Stimulated activated CD8-positive, alpha-beta memory T cell treated with anti-CD3 and anti-CD28 coated beads, Interleukin-4, amount 100 ng/mL, for 1 hour (primary cell): ENCODE measurements at places on chromosomes 13 and 19.

- DNase-seq = no peak
Measured at GRCh38 chr13:37997641-37998040, 128.1 kb upstream of the TRPC4 start.

DNA sequence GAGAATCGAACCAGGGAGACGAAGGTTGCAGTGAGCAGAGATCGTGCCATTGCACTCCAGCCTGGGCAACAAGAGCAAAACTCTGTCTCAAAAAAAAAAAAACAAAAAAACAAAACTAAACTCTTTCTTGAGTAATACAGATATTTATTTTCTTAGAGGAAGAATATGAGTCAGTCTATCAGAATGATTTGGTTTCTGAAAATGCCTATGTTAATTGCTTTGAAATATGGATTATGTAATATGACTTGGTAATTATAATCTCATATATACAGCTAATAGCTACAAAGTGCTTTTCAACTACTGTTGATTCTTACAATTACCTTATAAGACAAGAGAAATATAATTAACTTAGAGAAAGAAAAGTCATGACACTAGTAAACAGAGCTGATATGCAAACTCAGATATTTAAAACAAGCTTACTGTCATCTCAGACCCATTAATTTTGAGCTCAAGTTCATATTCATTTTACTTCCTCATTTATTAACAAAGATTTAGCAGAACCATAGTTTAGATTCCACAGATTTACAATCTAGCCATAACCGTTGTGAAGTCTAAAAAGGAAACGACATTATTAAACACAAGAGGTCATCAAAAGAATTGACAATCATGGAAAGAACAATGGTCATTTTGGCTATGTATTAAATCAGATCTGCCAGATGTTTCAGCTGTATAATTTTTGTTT lies 88.0 kb downstream of the TBC1D4 start:
- DNase-seq = no peak

- DNase-seq = peak; percentile 79
Measured at GRCh38 chr19:45038931-45039893, at the start of gene CLASRP. TSS of gene CLASRP (plus strand) at chr19:45039045. CDS start at chr19:45040213, 1,168 bp downstream.

DNA sequence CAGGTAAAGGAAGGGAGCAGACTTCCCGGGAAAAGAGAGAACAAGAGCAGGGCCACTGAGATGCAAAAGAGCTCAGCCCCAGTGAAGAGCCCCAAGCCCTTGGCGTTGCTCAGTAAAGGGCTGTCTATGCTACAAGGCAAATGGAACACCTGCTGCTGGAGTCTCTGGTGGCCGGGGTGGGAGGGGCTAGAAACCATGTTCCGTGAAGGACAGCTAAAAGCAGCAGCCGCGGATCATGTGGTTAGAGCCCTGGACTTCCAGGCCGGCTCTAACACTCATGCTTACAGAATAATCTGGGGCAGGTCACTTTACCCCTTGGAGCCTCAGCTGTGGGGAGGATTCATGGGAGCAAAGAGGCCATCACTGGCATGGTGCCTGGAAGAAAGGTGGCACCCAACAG lies 17.8 kb downstream of the POU2F2 start:
- DNase-seq = no peak

GRCh38 chr19:31154021-31154420 lies 195.2 kb downstream of the TSHZ3 start:
- no peak for DNase-seq

DNA sequence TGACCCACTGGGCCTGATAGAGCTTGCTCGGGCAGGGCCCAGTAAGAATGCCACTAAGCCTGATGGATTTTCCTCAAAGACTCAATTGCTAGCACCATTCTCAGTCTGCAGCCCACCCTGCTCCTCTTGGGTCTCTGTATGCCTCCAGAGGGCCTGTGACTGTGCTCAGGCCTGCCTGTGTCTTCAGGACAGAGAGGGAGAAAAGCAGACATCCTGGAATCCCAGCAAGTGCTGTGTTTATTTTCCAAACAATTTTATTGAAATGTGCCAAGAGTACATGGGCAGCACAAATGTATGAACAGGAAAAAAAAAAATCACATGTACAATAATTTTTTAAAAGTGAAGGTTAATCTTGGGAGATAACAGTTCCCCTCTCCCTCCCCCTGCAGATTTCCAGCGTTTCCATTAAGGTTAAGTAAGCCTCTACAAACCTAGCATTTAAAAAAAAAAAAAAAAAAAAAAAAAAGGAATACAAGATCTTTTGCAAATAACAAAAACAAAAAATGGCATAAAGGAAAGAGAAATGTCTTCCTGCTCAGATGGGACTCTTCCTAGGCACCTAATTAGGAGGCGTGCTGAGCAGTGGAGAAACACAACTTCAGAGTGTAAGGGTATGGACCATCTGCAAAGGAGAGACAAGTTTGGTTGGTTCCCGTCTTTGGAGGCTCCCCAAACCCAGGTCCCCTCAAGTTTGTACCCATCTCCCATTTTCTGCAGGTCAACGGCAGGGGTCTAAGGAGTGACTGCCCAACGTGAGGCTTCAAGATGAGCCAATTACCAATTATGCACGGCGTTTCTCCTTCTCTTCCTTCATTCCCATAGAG lies 4.8 kb upstream of the ECH1 start:
- DNase-seq = no peak

- peak; percentile 21 for DNase-seq
Measured at GRCh38 chr13:97226788-97227627, 4.9 kb downstream of the MBNL2 start.

GRCh38 chr13:74479124-74479523 lies 344.9 kb upstream of the KLF12 start:
- DNase-seq = no peak

DNA sequence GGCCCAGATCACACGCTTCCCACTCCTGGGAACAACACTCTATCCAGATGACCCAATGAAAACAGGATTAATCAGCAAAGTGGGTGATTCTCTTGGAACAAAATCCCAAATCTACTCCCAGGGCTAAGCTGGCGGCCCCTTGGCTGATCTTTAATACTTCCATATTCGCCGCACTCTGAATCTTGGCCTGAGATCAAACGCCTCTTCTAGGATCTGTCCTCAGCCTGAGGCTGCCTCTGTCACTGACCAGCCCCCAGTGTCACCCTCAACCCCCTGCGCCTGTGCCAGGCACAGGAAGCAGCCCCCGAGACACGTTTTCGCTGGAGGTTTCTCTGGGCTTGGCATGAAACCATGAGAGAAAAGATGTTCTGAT lies 2.4 kb upstream of the CTXN1 start:
- DNase-seq = no peak

- no peak for DNase-seq
Measured at GRCh38 chr19:42512743-42513304, 15.5 kb downstream of the CEACAM1 start.

GRCh38 chr13:79402074-79402635 lies 3.9 kb downstream of the RBM26 start:
- DNase-seq = no peak

- DNase-seq = no peak
Measured at GRCh38 chr13:26760832-26761582, 421 bp upstream of the GPR12 start.

GRCh38 chr19:45496349-45496953 lies 396 bp downstream of the RTN2 start:
- DNase-seq = no peak

- DNase-seq = no peak
Measured at GRCh38 chr13:50882816-50883435, 26.7 kb upstream of the RNASEH2B start.

DNA sequence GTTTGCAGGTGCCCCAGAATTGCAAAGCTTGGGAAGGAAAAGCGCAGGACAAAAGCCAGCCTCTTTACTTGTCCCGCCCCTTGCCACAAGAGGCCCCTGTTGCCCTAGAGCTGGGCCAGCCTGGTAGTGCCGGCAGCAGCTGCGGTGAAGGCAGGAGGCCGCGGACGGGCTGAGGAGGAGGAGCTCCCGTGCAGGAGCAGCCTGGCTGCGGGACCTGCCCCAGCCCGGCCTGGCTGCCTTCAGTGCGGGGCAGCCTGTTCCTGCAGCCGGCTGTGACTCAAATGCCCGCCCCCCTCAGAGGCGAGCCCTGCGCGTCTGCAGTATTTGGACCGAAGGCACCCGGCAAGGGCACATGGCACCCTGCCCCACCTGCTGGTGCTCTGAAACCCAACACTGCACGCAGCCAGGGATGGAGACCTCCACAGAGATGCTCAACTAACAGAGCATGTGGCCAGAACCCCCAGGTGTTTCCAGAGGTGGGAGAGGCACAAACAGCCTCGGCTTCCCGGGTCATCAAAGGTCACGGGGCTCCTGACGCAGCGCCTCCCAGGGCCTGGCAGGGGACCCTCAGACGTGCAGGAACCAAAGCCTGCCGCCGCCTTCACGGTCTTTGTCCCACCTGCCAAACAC lies 29.7 kb downstream of the NAXD start:
- DNase-seq = peak; percentile 14

GRCh38 chr19:56740501-56740900 lies 68.9 kb upstream of the ZNF835 start:
- no peak for DNase-seq

- DNase-seq = no peak
Measured at GRCh38 chr19:33245948-33246708, 20.5 kb upstream of the SLC7A10 start.

DNA sequence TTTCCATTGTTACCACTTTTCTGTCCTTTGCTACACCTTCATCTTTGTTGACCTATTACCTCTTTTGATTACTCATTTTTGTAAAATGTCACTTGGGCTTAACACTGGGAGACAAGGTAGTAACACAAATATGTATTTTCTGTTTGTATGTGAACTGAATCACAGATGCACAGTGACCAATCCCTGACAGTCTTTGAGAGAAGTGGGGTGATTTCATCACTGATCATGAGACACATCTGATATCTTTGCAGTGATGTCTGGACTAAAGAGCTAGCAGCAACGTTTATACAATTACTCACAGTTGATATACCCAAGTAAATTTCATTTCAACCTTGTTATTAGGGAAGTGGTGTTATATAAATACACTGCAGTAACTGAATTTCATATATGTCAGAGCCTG lies 1397.4 kb upstream of the SPRY2 start:
- no peak for DNase-seq

DNA sequence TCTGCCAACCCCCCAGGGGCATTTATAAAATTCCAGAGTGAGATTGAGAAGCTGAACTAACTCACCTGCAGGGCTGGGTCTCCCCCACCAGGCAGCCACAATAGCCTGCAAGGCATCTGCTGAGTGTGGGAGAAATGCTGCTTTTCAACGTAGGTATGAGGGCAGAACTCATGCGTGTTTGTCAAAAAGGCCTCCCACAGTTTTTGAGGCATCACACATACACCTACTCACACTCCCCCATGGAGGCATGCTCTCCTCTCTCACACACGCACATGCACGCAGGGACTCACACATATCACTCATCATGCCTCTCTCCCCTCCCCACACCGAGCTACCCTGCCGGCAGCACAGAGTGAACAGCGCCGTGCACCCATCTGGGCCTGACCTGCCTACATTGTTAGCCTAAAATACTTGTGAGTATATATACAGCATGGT lies 390.5 kb downstream of the FGF9 start:
- DNase-seq = peak; percentile 13

DNA sequence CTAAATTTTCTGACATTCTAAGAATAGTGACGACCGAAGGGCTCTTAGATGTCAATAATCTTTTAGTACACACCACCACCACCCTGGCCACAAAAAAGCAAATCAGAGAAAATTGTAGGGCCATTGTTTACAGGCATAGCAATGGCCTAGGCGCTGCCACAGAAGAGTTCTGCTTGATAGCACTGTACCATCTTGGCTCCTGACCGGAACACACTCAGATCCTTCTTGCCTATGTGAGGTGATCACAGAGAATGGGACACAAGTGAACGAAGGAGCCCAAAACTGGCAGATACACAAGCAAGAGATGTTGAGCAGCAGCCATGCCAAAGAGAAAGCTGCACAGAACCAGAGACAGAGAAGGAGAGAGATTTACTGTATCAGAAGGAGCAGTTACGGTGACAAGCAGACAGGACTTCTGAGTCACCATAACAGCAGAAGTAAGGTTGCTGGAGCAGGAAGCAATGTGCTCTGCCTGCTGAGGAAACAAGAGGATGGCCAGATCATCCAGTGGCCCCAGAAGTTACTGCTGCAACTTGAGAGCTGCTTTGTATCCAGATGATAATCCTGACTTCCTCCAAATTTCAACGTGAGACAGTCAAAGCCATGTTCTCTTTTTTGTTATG lies 105.2 kb downstream of the SLITRK6 start:
- no peak for DNase-seq

DNA sequence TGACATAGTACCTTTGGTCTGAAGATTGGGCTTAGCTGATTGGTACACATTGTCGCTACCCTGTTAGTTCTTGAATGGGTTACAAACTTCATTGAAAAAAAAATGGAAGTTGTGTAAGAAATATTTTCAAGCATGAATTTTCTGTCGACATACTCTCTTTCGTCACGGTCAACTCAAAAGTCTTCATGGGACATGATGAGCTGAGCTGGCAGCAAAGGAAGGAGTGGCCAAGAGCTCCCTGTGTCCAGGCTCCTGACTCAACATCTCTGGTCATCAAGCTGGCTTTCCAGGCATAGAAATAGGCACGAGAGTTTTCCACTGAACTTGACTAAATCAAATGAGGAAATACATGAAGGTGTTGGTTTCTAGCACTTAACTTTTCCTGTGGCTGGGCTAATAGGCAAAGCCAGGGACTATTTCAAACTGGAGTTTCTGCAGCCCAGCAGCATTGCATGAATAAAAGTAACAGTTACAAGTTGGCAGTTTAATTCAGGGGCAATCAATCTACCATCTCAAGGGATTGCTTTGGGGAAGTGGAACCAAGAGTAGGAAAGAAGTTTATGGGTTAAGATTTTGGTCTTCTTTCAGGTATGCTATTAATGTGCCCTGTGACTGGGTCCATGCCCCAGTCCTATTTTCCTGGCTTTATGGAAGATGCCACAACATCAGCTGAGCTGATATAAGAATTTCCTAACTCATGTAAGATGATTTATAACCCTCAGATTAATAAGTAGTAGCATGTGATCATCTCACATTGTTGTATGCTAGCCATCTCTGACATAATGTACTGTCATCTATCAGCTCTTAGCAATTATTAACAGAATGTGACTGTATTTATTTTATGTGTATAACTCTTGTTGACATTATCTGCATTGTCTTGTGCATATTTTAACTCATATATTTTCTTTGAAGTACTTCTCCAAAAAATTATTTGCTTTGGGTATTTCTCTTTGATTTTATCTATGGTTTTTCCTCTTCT lies 385.8 kb downstream of the DLEU7 start:
- no peak for DNase-seq

- DNase-seq = no peak
Measured at GRCh38 chr19:41218615-41219507, at the start of gene AXL. TSS of gene AXL (plus strand) at chr19:41219223. CDS start at chr19:41219393, 170 bp downstream.

GRCh38 chr19:14203177-14203576 lies 2.8 kb downstream of the ADGRL1 start:
- no peak for DNase-seq

DNA sequence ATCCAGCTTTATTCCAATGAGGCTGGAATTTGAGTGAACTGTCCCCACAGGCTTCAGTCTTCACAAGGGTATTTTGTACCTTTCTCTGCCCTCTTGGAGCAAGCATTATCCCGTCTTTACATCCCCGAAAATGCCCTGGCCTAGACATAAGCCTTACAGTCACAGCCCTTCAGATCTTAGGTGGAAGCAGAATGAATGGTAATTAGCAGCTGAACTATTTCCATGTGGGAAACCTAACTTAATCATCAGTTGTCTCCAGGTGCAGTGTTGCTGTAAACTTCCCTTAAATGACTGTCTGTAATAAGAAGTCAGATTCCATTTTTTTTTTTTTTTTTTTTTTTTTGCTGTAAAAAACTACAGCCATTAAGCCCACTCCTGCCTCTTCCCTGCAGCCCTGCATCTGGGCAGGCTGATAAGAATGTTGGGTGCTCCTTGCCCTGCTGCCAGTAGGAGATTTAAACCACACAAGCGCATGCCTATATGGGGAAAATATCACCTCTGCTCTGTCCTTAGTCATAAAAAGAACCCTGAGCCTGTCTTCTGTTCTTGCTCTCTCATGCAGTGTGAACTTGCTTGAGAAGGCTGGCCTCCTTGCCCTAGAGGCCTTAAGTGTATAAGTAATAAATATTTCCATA lies 426.8 kb upstream of the SLITRK5 start:
- DNase-seq = no peak
